ENCODE measurements at places on chromosomes 2 and 18.
A peak's percentile ranks its signal among the peaks of the same experiment; 100 is the strongest.

DNA sequence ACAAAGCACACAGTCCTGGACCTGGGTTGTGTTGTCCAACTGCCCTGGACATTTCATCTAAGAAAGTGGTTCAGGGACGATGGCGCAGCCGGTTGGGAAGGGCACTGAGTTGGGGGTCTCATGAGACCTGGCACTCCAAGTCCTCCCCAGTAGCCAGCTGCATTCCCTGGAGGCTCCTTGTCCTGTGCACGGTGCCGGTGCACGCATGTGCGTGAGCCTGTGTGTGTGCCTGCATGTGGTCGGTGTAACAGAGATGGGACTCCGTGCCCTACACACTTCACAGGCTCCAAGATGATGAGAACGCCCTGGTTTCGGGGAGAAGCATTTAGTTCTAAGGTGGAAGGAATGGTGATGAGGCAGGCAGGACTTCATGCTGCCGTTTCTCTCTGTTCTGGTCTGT is 124.9 kb upstream of the PXDN start:
- no peak for DNase-seq

GRCh38 chr2:215619989-215620388 is 184.1 kb upstream of the FN1 start:
- DNase-seq = no peak

- DNase-seq = no peak
Observed at GRCh38 chr2:167759531-167759930, 487.9 kb downstream of the STK39 start.

- DNase-seq = no peak
Observed at GRCh38 chr18:46771141-46771540, 14.3 kb upstream of the ST8SIA5 start.

GRCh38 chr2:25251071-25251421 is 82.7 kb upstream of the POMC start:
- no peak for DNase-seq

DNA sequence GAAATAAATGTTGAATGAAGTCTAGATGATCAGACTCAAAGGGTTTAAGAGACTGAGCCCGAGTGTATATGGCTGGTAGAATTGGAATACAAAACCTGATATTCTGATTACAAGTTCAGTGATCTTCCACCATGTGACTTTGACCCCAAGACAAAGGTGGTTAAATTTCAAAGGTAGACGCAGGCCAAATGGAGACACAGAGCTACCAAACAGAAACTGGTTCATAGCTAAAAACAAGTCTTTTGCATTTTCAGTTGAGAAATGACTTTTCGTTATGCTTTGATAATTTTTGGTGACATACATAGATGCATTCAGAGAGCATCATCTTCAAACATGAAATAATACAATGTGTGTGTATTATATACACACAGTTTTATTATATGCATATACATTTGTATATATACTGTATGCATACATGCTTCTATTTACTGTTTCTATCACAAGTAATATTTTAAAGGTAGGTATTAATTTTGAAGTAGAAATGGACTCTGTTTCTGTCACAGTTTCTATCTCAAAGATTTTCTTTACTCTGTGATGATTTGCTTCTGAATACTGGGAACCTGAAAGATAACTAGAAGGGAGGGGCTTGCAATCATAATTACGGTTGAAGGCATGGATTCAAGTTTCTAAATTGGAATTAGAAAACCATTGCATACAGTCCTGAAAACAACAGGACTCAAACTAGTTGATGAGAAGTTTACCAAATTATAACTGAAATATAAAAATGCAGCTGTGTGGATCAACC is 142.3 kb downstream of the ABCA12 start:
- DNase-seq = no peak

GRCh38 chr2:236512267-236512666 is 57.4 kb upstream of the ACKR3 start:
- no peak for DNase-seq

- no peak for DNase-seq
Observed at GRCh38 chr2:30590407-30590806, 143.4 kb downstream of the LCLAT1 start.

DNA sequence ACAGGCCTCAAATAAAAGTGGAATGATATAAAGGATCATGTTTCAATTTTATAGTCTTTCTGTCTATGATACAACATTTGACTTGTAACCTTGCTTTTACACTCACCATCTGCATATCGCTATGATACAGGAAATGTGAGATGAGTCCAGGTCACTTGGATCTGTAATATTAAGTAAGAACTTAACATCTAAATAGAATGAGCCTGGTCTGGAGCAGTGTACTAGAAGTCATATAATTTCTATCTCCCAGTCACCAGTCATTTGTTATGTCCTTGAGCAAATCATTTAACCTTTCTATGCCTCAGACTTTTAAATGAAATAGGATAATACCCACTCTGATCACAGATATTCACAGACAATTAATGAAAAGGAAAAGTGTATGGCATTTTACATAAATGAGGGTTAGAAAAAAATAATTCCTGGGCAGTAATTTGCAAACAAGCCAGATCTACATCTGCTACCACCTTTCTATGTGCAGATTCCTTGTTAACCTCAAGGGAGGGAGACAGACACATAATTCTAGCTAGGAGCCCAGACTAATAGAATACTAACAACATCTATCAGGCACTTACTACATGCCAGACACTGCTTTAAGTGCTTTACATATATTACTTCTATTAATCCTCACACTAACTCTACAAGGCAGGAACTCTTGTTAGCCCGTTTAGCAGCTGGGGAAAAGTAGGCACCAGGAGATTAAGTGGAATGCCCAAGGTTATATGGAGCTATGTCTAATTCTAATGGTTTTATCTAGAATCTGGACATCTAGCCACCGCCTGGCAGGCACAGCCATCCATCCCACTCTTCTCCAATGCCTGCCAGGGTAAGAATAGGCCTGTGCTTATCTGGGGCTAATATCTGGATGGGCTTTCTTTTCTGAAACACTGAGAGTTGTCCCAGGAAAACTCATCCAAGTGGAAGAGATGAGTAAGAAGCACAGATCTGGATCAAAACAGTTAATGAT is 313.6 kb upstream of the CDH20 start:
- no peak for DNase-seq

GRCh38 chr2:28707592-28707991 is 44.0 kb upstream of the PPP1CB start:
- DNase-seq = peak; percentile 53

GRCh38 chr2:50273003-50273402 is 758.9 kb downstream of the NRXN1 start:
- DNase-seq = no peak

DNA sequence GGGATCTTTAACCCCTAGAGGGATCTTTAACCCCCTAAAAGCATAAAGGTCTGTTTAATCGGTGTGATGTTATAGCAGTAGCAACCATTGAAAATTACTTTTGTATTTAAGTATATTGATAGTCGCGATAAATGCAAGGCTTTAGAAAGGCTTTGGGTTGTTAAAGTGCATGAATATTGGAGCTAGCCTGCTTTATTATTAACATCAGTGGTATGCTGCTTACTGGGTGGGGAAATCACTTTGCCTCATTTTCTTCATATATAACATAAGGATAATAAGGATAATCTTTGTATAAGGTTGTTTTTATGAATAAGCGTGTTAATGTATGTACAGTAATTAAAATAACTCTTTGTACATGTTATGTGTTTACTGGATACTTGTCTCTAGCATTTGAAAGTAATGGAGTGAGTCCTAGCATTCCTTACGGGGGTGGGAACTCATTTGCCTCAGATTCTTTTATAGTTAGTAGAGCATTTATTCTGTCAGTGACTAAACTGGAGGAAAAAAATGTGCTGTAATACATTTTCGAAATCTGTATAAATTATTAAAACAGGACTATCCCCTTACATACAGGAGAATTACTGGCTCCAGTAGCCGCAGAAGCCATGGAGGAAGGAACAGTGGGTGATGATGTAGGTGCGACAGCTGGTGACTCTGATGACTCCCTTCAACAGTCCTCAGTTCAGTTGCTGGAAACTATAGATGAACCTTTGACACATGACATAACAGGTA is 122.2 kb downstream of the BIRC6 start:
- DNase-seq = no peak

- no peak for DNase-seq
Observed at GRCh38 chr2:230902180-230902899, 22.7 kb downstream of the GPR55 start.

DNA sequence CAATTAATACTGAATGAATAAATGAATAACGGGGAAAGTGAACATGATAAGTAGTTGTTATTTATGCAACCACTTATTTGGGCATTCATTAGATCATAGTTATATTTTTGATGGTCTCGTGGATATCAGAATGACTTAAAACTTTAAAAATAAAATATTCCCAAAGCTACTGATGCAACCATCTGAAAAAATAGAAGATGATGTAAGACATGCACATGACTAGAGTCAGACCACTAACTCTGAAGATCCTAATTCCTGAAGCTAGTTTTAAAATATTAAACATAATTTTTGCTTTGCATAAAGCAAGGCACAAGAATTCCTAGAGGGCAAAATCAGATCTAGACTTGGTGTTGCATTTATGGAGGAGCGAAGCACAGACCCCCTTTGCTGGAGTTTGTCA is 616.1 kb downstream of the IRS1 start:
- DNase-seq = no peak

DNA sequence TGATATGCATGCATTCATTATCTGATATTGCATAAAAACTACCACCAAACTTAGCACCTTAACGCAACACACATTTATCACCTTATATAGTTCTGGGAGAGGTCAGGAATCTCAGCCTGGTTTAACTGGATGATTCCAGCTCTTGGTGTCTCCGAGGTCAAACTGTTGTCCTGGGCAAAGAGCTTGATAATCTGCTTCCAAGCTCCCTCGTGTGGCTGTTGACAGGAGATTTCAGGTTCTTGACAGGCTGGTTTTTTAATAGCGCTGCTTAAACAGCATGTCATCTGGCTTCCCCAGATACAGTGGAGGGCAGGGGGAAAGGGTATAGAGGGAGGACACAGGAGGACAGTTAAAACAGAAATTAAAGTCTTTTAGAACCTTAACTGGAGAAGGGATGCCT is 785.0 kb downstream of the CNTNAP5 start:
- DNase-seq = no peak

GRCh38 chr2:47313141-47313691 is 89.7 kb upstream of the MSH2 start:
- no peak for DNase-seq

DNA sequence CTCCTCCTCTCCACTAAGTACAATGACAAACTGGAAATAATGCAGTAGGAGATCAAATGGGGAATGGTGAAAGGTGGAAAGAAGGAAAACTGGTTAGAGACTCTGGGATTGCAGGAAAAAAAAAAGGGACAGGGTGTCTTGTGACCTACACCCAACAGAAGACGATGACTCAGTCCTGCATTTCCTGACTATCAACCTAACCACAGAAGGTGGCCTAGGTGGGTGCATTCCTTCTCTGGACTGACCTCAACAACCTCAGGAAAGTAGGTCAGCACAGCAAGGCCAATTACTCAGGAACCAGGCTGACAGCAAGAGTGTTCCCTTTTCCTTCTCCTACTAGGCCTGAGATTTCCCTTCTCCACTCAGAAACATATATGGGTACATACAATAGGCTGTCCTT is 1386.4 kb upstream of the ZEB2 start:
- no peak for DNase-seq

GRCh38 chr18:79805926-79806487 is 8.3 kb downstream of the KCNG2 start:
- no peak for DNase-seq

- no peak for DNase-seq
Observed at GRCh38 chr2:40096360-40096759, 317.3 kb upstream of the THUMPD2 start.

DNA sequence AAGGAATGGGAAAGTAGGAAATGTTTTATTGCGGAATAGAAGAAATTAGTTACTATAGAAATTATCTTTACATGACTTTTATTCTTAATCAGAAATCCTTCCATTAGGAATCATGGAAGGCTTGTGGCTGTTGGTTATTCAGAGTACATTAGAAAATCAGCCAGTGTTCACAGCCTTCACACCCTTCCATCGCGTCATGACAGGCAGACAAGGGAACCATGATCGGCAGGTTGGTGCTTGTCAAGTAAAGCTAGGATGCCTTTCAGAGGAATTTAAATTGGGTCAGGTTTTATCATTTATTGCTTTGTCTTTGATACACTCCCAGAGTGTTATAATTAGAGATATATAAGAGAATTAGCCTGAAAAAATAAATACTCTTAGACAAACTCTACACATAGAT is 400.6 kb downstream of the THSD7B start:
- DNase-seq = no peak

- DNase-seq = no peak
Observed at GRCh38 chr2:88146590-88146989, 18.7 kb upstream of the FABP1 start.

DNA sequence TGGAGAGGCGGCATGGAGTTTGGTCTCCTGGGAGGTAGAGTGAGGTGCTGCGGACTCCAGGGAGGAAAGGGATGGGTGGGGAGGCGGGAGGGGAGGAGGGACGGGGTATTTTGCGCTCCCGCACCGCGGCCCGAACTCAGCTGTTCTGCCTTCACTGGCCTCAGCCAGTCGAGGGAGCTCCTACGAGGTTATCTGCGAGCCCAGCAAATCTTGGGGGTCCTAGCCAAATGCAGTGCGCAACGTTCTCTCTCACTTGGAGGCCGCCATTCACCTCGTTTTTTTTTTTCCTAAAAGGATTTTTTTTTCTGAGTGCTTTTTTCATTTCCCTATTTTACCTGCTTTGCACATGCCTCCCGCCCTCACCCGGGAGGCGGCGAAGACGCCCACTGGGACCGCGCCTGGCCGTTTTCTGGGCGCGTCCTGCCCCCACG is 877 bp upstream of the BCL2L11 start:
- DNase-seq = no peak

All from left hindlimb (tissue), 1 donor.